ENCODE measurements at places on chromosomes 13 and 19.

- no peak for DNase-seq
Measured at GRCh38 chr19:42380155-42380554, 9.9 kb downstream of the CNFN start.

GRCh38 chr13:39895254-39895653 is 239.8 kb downstream of the COG6 start:
- DNase-seq, result no peak

- no peak for DNase-seq
Measured at GRCh38 chr13:30002577-30002976, 152.2 kb upstream of the UBL3 start.

DNA sequence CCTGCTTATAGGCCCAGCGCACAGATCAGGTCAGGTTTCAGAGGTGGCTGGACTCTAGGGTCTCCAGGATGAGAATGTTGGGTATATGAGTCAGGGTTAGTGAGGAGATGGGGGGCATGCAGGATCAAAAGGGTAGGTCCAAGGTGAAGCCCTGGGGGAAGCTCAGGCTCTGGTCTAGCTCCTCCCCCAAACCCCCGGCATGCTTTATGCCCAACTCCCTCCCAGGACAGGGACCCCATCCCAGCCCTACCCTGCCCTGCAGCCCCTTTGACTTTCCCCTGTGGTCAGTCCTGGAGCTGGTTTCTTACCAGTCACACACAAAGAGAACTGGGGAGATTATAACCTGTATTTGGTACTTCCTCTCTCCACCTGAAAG is 9.8 kb upstream of the CEACAM18 start:
- no peak for DNase-seq

GRCh38 chr13:78845656-78846365 is 186.9 kb upstream of the OBI1 start:
- DNase-seq, result no peak

DNA sequence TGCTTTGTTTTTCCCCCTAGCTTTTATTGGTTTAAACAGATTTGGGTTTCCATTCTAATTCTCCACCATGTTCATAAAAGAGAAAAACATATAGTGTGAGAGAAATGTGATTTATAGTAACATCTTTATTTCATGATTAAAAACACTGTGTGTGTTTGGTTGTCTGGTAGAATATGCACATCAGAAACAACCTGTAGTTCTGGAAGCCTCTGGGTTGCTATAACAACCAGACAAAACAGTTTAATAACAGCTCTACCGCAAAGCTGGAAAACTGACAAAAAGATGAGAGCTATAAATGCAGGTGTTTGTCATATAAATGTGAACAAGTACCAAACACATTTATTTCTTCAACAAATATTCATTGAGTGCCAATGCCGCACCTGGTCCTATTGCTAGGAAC is 9.8 kb downstream of the KBTBD6 start:
- no peak for DNase-seq

DNA sequence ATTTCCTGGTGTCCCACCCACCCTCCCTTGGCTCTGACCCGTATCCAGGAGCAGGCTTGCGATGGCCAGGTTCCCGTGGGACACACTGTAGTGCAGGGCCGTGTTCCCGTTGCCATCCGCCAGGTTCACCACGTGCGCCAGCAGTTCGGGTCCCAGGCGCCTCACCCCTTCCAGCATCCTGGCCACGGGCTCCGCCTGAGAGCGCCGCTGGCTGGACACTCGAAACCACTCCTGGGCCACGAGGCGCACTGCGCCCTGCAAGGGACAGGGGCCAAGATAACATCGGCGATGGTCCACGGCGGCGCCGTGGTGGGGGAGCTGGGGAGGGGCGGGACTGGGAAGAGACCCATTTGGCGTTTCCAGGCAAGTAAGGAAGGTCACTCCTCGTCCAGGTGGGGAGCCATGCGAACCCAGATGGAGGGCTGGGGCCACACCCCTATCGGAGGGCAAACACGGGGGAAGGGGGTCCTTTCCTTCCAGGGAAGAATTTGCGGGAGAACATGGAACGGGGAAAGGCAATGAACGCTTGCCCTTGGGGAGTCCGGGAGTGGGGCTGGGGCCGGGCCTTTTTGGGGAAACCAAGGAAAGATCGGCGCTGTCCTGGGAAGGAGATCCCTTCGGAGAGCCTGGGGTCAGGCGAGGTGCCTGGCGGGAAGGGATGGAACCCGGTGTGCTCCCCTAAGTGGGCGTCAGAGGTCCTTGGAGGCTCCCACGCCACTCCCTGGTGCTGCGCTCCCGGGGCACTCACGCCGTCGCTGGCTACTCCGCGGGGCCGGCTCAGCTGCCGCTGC is 9.9 kb downstream of the KANK3 start:
- no peak for DNase-seq

All from DMS79 treated with DMSO at 0.1 percent for 48 hours (cell line).